AG08396 (cell line): ENCODE measurements at places on chromosomes 2 and 18.
A peak's percentile ranks its signal among the peaks of the same experiment; 100 is the strongest.

GRCh38 chr2:97761192-97761591, 47.8 kb downstream of the ZAP70 start:
- DNase-seq, result no peak

- DNase-seq, result peak; percentile 12
These were observed 175.7 kb downstream of the PIEZO2 start for GRCh38 chr18:10973567-10974203.

- no peak for DNase-seq
These were observed 135.3 kb downstream of the ETAA1 start for GRCh38 chr2:67532387-67532786.

DNA sequence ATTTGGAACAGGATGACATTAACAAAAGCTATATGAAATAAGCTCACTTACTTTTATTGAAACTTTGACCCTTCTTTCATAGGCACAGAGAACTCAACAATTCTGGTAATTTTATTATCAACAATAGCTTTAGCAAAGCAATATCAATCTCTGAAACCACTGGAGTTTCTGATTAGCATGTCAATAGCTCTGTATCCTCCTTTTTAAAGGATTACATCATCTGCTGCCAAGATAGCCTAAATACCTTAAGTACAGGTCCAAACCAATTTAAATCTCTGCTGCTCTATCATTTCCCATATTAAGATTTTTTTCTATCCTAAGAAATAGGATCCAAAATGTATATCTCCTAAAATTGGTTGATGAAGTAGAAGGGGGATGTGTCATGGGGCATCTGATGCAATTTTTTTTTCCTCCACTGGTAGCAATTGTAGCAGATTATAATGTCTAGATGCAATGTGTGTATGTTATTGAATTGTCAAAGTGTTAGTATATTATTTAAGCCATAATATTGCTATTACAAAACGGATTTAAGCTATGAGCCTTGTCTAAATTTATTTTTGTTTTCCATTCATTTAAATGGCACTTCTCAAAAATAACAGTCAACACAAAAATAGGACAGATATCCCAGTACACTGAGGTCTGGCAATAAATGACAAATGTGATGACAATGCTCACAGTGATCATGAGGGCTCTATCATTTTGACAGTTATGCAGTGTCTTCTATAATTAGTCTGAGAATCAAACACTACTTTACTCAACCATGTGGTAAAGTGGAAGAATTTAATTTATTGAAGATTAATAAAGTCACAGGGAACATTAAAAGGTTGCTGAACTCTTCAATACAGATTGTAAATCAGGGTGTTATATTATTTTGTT, 328.4 kb downstream of the CDH7 start:
- no peak for DNase-seq

GRCh38 chr18:62839874-62840713, 124.8 kb downstream of the PHLPP1 start:
- DNase-seq, result no peak

DNA sequence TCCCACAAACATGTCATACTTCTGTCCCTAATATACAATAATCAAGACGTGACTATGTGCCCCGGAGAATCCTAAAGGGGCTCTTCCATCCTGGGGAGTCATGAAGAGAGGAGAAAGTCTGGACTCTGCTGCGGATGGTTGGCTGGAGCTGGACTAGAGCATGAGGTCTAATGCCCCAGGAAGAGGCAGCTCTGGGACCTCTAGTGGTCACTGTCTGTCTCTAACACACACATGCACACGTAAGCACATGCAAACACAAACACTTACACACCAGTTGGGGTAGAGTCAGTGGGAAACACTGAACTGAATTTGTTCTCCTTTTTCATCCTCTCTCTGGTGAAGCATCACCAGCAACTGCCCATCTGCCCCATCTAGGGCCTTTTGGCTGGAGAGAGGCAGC, 271.6 kb downstream of the TDRD15 start:
- DNase-seq, result no peak

GRCh38 chr2:30677861-30678385, 129.3 kb downstream of the CAPN13 start:
- DNase-seq, result no peak

GRCh38 chr18:23134780-23135549, at the start of gene CABLES1:
CABLES1 (plus strand) TSS chr18:23135485; CDS start chr18:23135763, 278 bp downstream.
- DNase-seq, result peak; percentile 78

GRCh38 chr2:152062125-152063091, 36.4 kb downstream of the CACNB4 start:
- peak; percentile 58 for DNase-seq

DNA sequence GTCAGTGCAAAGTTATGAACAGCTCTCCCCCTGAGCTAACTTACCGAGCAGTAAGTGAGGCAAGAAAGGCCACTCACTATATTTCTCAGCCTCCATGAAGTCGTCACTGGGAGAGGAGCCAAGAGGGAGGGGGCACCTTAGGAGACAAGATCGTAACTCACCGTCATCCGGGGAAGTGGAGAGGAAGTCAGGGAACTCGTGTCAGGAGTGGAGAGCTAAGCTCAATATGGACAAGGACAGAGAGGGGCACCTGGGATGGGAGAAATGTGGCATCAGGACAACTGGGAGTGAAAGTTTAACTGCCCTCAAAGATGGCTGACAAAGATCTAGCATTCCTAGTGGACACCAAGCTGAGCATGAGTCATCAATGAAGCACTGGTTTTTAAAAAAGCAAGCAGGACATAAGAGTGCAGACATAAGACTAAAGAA, 37.1 kb downstream of the BCL11A start:
- DNase-seq, result peak; percentile 53

DNA sequence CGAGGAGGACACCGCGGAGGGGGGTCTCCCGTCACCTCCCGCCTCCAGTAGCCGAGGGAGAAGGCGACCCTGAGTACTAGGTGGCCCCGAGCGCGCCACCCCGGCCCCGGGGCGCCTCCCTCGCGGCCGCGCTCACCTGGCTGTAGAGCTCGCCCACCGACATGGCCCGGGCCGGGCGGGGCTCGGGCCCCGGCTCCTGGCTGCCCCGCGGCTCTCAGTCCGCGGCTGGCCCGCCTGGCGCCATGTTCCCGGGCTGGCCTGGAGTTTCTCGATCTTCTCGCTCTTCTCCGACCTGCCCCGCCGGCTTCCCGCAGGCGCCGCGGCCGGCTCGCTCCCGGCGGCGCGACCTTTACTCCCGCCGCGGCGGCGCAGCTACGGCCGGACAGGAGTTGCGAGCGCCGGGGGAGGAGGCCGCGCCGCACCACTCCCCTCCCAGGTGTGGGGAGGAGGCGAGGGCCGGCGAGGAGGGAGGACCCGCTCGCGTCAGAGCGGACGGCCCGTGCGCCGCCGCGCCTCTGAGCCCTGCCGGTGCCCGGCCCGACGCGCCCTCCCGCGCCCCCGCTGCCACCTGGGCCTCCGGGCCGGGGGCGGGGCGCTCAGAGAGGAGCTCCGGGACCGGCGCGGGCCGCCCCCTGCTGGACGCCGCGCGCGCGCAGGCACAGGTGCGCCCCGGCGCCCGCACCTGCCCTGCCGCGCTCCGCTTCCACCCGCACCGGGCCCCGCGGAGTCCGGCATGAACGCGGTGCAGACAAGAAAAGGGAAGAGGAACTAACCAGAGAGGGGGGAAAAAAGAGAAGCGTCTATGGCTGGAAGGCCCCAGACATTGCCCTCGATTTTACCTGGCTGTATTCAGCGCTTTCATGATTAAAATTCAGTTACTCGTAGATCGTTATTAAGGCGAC, at the start of gene MYO5B:
Gene MYO5B, minus strand, starts transcription at position 517 of the 902 bp plus-strand sequence. Its CDS starts 354 bp downstream, at position 163.
- peak; percentile 31 for DNase-seq

DNA sequence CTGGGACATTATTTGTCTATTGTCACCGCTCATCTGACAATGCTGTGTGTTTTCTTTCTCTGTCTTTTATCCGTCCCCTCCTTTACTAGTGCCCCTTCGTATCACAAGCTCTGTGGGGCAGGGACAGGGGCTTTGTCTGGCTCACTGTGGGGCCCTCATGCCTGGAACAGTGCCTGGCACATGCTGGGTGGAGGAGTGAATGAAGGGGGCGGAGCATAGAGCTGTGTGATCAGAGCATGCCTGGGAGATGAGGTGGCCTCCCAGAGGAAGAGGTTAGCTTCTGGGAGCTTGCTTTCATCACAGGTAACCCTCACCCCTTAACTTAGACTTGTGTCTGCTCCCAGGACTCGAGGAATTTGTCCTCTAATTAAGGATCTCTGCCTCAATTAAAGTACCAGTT, 16.4 kb downstream of the MTCL1 start:
- peak; percentile 58 for DNase-seq

GRCh38 chr18:45275367-45276113, 339.7 kb upstream of the SLC14A2 start:
- no peak for DNase-seq

DNA sequence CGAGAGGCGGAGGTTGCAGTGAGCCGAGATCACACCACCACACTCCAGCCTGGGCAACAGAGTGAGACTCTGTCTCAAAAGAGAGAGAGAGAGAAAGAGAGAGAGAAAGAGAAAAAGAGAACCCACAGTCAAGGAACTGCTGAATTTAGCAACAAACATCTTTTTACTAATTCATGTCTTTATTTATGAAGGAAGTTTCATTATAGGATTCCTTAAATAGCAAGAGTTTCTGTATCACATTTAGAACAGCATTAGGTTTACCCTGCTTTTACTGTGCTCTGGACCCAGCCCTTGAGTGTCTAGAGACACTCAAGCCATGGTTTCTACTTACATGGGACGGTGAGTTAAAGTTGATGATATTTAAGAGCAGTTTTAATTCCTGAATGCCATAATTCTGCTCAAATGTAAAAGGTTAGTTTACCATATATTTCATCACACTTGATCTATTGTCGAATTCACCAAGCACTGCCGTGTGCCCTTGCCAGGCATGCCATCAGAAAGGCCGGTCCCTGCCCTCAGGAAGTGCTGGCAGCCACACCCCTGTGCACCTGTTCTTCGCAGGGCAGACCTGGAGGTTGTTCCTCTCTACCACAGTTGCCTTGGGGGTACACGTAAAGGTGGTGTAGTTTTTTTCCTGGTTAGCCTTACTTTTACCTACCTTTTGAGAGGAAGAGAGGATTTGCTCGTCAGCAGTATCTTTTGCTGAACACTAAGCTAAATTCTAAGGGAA, 153.3 kb downstream of the LDLRAD4 start:
- DNase-seq, result no peak
